ENCODE measurements at places on chromosomes 3 and 15.

- no peak for DNase-seq
These were observed 65.7 kb downstream of the CD47 start for GRCh38 chr3:108025177-108025576.

GRCh38 chr3:86563400-86563970 is 427.5 kb downstream of the VGLL3 start:
- DNase-seq = no peak

DNA sequence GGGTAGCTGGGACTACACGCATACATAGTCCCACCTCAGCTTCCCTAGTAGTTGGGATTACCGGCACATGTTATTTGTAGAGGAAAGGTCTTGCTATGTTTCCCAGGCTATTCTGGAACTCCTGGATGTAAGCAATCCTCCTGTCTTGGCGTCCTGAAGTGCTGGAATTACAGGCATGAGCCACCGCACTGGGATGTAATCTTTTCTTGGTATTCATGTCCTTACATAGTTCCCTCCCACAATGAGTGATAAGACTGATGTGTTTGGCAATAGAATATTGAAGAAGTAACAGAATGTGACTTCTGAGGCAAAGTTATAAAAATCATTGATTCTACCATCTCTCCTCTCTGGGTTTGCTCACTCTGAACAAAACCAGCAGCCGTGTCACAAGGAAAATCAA is 22.7 kb upstream of the ALCAM start:
- DNase-seq = no peak

DNA sequence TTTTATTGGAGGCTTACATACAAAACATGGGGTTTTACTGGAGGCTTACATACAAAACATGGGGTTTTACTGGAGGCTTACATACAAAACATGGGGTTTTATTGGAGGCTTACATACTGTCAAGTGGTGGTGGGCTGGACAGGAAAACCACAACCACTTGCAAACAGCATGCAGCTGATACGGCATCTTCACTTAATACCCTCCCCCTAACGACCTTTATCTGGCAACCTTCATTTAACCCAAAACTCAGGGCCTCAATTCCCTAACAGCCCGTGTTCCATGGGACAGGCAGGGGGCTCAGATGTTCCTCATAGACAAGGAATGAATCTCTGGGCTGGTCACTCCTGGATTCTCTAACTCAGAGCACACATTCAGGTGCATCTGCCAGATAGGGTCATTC is 137.1 kb downstream of the CD47 start:
- no peak for DNase-seq

DNA sequence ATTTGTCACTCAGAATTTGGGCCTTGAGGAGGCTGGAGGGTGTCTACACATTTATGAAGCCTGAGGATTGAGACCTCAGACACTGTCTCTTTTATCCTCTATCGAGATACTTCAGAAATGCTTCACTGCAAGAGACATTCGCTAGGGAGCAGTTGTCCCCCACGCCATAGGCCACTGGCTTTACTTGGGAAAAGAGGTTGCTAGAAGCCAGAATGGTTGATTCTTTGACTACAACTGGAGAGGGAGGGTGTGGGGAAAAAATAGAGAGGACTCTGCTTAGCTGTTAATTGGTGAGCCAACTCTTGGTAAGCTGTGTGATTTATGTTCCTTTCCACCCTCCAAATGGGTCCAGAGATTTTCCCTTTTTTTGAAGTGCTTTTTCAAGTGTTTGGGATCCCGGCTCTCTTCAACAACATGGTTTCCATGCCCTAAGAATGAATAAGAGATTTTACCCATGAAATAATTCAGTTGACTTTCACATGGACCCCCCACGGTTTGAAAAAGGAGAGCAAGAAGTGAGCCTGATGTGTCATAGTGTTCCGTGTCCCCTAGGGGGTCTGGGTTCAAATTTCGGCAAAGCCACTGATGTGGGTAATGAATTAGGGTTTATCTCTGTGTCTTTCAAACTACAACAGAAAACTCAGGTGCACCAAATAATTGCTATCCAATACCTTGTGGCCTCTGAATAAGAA is 2.7 kb downstream of the BOC start:
- no peak for DNase-seq

DNA sequence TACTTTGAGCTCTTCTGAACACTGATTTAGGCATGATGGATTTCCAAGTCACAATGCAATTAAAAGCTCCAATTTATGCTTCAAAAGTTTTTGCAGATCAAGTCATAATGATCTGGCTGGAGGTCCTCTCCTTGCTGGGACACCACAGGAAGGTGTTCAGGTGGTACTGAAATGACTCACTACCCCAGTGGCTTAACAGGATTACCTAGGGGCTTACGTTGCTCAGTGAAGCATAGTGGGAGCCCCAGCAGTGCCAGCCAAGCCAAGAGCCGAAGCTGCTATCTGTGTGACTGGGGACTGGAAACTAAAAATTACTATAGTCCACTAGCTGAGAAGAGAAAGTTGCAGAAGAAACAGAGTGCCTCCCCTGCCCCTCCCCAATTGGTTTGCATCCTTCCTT is 110.1 kb upstream of the LPP start:
- no peak for DNase-seq

DNA sequence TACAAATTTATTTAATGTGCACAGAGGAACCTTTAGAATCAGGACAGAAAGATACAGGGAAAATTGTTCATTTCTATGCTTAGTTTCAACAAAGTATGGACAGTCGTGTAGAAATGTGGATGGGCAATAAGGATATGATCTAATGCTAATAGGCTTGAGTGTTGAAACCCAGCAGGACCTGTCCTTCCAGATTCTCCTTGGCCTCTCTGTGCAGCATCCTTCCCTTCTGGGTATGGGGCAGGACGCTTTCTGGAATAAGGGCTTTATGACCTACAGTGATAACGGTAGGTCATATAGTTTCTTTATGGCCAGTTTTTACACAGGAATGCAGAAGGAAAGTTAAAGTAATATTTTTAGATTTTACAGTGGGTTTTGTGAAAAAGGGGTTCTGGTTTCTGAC is 698.1 kb downstream of the SI start:
- no peak for DNase-seq

- DNase-seq = no peak
These were observed 91.4 kb downstream of the FBN1 start for GRCh38 chr15:48554112-48554511.

All from activated naive CD8-positive, alpha-beta T cell treated with anti-CD3 and anti-CD28 coated beads, Interleukin-2, amount 50 U/mL, for 24 hours (primary cell).